ENCODE measurements at places on chromosomes 1 and 21.

DNA sequence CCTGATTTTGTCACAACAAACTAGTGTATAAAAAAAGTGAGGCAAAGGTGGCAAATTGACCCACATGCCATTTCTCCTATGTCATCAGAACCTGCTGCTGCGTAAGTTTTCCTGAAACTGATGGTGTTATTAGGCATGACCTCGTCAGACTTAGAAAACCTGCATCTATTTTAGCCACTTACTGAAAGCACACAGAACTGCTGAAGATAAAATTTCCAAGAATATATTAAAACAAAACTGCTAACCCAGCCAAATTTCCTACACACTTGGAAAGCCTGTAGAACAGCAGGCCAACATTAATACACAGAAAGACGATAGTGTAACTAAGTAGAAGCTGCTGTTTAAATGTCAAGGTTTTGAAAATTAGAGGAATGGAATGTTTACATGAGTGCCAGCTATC, 674.5 kb upstream of the CXADR start:
- DNase-seq, result no peak

DNA sequence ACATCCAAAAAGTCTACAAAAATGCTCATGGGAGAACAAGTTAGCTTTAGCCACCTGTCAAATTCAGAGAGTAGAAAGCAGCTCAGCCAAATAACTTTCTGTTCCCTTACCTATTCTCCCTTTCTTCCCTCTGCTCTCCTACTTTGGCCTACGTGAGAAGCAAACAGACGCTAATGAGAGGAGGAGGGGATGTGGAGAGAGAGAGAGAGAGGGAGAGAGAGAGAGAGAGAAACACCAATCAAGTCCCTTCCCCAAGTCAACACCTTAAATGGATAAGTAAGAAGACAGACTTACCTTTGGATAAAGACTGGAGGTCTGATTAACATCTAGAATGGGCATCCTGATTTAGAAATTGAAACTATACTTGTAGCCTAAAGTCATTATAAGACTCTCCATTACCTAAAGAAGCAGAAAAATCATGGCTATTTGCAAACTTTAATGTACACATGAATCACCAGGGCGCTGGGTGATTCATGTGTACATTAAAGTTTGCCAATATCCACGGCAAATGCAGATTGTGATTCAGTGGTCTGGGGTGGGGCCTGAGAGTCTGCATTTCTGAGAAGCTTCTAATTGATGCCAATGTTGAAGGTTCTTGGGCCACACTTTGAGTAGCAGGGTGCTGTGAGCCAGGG, 13.1 kb upstream of the DUSP12 start:
- DNase-seq, result no peak

DNA sequence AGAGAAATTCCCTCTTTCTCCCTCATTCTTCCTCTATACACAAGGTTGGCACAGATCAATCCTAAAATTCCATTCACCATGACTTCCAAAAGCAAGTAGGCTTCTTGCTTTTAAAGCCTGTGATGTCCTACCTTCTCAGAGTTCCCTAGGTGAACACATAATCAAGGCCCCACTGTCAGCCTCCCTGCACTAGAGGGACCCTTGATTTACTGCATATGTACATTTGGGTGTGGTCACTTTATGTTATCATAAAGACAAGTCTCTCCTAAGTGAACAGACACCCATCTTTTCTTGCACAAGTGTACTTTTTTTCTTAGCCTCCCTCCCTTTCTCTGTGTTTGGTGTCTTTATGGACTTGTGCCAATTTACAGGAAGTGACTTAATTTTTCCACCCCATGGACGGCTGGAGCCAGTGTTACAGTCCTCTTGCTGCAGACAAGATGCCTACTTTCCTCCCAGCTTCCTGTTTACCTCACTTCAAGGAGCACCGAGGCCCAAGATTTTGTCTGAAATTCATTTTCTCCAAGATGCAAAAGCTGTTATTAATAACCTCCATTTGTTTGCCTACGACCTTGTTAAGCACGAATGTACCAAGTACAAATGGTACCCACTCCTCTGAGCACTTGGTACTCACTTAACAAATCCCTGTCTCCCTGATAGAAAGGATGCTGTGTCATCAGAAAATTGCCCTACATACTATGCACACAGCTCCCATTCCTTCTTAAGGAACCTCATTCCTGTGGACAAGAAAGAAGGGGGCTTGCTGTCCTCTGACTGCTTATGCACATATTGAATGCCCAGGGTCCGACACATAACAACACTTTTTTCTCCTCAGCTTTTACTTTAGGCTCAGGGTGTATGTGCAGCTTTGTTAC, 82.8 kb upstream of the SLC44A3 start:
- no peak for DNase-seq

- no peak for DNase-seq
These were observed 30.0 kb downstream of the ZBTB8B start for GRCh38 chr1:32494711-32495337.

DNA sequence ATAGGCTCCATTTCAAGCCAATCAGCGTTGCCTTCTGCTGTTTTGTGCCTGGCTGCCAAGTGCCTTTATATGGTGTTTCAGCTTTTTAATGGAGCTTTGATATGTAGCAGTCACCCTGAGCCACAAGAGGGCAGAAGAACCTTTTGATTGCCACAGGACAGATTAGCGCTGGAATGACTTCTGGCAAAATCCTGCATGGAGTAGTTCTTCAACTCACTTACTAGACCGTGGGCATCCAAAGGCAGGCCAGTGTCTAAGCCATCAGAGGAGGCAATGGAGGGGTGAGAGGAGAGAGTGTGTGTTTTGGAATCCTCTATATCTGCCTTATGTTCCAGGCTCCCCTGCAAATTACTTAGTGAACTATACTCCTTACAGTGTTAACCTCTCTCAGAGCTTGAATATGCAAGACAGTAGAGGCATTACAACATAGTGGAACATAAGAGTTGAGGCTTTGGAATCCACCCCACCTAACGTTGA, 56.2 kb downstream of the ST3GAL3 start:
- peak; percentile 68 for DNase-seq

GRCh38 chr1:238950784-238951183, 435.6 kb upstream of the CHRM3 start:
- no peak for DNase-seq

DNA sequence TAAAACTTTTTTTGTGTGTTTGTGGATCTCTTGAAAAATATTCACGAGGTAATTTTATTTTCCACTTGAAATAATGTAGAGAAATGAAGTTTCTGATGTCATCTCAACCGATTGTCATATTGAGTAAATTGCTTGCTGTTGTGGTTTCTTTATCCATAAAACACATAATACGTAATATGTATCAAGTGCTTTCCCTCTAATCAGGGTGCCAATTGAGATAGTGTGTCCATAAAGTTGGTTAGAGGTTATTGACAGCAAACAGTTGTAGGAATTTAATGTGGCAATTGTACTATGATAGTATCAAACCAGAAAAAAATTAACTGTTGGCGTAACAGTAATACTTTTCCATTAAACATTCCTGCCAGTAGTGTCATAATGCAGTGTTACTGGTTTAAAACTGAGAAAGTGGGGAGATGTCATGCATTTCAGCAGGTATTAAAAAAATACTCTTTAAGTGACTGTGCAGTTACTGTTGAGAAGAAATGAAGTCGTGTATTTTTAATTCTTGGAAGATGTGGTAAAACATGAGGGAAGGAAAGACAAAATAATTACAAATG, 38.3 kb downstream of the USP25 start:
- no peak for DNase-seq

DNA sequence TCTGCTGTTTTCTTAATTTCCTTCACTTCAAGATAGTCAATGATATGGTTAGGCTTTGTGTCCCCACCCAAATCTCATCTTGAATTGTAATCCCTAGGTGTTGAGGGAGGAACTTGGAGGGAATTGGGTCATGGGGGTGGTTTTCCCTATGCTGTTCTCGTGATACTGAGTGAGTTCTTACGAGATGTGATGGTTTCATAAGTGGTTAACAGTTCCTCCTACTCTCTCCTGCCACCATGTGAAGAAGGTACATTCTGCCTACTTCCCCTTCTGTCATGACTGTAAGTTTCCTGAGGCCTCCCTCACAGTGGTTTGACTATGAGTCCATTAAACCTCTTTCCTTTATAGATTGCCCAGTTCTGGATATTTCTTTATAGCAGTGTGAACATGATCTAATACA, 74.0 kb upstream of the SAMSN1 start:
- no peak for DNase-seq

- peak; percentile 90 for DNase-seq
These were observed 24.5 kb downstream of the LAMB3 start for GRCh38 chr1:209627732-209628196.

DNA sequence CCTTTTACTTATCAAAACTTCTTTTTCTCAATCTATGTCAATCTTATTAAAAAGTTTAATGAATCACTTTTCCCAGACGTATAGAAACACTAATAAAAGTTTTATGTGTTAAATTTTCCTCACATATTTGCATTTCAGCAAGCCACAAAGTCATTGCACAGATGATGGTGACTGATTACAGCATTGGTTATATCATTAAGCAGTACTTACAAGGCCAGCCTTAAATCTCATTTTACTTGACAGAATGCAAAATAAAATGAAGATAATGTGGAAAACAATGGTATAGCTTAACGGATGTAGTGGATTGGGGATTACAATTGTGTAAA, 39.5 kb downstream of the TMEM200B start:
- DNase-seq, result no peak

GRCh38 chr1:2466958-2467554, 9.0 kb upstream of the PLCH2 start:
- peak; percentile 59 for DNase-seq

- no peak for DNase-seq
These were observed 64.6 kb upstream of the TARBP1 start for GRCh38 chr1:234543442-234544086.

DNA sequence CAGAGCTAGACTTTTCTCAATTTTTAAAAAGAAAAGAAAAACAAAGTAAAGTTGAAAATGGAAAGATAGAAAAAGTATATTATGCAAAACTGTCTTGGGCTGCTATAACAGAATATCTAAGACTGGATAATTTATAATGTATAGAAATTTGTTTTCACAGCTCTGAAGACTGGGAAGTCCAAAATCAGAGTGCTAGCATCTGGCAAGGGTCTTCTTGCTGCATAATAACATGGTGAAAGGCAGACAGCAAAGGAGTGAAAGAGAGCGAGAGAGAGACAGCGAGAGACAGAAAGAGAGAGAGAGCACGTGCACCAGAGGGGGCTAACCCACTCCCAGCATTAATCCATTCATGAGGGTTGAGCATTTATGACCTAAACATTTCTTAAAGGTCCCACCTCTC, 59.1 kb upstream of the SPOCD1 start:
- no peak for DNase-seq

DNA sequence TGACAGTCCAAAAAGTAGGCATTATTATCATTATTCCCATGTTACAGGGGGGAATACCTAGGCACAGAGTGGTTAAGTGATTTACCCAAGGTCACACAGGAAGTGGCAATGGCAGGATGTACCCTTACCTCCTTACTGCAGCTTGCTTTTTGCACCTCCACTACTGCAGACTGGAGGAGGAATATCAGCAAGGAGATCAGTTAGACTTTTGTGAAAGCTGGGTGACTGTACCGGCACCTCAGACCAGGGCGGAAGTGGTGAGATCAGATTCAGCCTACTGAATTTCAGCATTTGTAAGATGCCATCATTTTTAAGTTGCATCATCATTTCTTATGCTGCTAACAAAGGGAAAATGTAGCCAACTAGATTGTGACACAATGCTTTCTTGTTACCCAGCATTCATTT, 4.5 kb downstream of the ADARB1 start:
- DNase-seq, result no peak

DNA sequence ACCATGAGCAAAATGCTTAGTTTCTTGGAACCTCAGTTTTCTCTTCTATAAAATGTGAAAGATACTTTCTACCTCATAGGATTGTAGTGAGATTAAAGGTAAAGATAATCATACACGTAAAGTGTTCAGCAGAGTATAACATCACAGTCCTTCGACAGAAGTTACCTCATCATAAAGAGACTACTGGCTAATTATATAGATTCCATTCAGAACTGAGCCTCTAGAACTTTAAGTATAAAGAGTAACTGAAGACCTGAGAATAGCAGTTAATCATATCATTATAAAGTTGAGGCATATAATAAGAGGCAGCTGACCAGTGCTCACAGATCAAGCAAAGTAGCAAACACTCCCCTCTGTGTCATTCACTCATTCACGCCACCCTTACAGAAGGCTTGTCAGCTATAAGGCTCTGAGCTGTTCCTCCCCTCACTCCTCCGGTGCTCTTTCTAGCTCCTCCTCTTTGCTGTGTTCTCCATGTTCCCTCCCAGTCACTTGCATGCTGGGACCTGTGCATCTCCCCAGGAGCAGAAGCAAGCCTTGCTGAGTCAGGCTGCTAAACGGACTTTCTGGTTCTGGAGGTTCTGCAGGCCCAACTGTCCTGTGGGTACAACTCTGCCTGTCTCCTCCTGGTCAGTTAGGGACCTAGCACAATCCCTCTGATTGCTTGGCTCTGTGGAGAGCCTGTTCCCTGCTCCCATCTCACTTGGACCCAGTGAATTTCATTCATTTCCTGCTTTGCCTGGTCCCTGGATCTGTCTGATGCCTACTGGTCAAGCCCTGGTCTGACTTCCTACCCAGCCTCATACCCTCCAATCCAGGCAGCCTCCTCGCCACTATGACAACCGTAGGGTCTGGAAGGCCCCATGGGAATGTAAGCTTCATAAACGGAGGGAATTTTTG, 28.3 kb upstream of the LY9 start:
- DNase-seq, result no peak

- DNase-seq, result no peak
These were observed 99.4 kb upstream of the JUN start for GRCh38 chr1:58883037-58883887.

DNA sequence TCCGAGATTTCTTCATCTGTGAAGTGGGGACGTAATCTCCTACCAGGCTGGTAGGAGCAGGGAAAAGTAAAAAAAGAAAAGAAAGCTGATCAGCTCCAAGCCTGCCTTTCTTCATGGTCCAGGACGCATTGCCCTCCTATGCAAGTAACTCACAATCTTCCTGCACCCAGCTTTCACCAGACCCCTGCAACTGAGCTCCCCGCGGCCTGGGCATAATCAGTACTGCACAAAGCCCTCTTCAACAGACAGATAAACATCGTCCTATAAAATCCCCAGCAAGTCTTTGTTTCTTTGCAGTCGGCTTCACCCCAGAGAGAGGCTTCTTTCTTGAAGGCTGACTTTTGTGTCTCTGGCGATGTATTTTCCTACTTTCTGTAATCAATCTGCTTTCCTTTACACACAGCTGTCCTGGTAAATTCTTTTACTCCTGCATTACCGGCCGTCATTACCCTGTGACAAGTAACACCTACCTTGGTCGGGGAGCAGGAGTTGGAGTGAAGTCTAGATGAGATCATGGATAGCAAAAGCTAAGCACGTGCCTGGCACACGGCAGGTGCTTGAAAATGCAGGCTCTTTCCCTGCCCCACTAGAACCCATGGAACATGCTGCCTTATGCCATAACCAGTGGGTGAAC, 8.3 kb downstream of the PADI1 start:
- DNase-seq, result no peak

DNA sequence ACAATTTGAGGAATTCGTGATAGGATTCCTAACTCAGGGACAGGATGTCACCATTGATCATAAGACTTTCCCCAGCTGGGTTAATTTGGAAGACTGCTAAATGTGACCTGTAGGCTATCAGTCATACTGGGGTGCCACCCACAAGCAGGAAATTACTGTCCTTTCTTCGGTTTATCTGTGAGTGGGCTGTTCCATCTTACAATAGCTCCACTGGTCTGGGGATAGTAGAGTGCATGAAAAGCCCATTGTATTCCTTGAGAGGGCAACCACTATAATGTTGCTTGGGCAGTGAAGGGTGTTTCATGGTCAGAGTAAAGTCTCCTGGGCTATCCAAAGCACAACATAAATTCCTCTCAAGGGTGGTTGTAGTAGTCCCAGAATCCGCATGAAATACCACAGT, 1523.0 kb upstream of the B3GALT2 start:
- no peak for DNase-seq

- DNase-seq, result no peak
These were observed 5.7 kb downstream of the ACAP3 start for GRCh38 chr1:1302006-1302430.
